ENCODE measurements at places on chromosomes 1 and 21.

- no peak overlapping the region for H3K27ac ChIP-seq
- no peak overlapping the region for H3K4me3 ChIP-seq
- H3K27me3 ChIP-seq = peaks cover 19% of the 10 kb centered on the region
Measured at GRCh38 chr1:199265319-199265718, 626.5 kb downstream of the PTPRC start.

- no peak overlapping the region for H3K27ac ChIP-seq
- no peak for DNase-seq
- H3K4me1 ChIP-seq = peaks cover 10% of the 10 kb centered on the region
- H3K27me3 ChIP-seq = no peaks in the 10 kb centered on the region
Measured at GRCh38 chr1:221698579-221699349, 43.1 kb downstream of the DUSP10 start.

DNA sequence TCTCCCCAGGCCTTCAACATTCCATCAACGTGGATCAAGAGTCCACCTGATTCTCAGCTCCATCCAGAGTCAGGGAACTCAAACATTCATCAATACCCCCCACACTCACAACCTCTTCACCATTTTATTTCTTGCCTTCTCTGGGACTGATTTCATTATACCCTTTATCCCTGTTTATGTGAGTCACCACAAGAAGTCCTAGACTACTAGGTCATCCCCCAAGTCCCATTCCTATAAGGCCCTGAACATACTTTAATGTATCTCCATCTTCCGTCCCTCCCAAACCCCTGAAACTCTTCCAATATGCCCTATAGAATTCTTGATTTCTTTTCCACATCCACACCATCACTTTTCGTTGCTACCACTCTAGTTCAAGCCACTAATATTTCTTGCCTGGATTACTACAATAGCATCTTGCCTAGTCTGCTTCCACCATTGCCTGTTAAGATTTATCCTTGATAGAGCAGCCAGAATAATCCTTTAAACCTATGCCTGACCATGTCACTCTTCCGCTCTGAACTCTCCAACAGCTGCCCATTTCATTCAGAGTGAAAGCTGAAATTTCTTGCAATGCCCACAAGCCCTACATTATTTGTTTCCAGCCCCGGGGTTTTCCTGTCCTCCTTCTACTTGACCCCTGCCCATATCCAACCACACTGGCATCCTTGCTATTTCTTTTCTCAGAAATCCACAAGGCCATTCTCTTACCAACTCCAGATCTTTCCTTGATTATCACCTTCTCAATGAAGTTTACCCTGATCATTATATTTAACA, 9.4 kb upstream of the SAMD13 start:
- H3K27me3 ChIP-seq = peaks cover 10% of the 10 kb centered on the region
- no peak overlapping the region for H3K27ac ChIP-seq
- no peak overlapping the region for H3K4me3 ChIP-seq
- no peaks in the 10 kb centered on the region for H3K4me1 ChIP-seq
- no peak for DNase-seq
- H3K36me3 ChIP-seq = no peaks in the 10 kb centered on the region

DNA sequence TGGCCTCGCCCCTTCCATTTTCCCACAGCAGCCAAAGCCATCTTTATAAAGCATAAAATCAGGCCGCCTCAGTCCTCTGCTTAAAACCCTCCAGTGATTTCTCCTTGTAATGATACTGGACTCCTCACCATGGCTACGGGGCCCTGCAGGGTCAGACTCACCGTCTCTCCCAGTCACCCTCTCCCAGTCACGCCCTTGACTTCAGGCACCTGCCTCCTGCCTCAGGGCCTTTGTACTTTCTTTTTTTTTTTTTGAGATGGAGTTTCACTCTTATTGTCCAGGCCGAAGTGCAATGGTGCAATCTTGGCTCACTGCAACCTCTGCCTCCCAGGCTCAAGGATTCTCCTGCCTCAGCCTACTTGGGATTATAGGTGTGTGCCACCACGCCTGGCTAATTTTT, 47.8 kb downstream of the PIK3CD start:
- H3K4me1 ChIP-seq = peaks cover 36% of the 10 kb centered on the region
- no peak overlapping the region for H3K4me3 ChIP-seq
- H3K27ac ChIP-seq = no peak overlapping the region
- DNase-seq = no peak
- peaks cover 78% of the 10 kb centered on the region for H3K36me3 ChIP-seq
- H3K27me3 ChIP-seq = no peaks in the 10 kb centered on the region

- no peak overlapping the region for H3K4me3 ChIP-seq
- no peak overlapping the region for H3K27ac ChIP-seq
- H3K4me1 ChIP-seq = peaks cover 11% of the 10 kb centered on the region
Measured at GRCh38 chr1:47181955-47182675, 7.7 kb downstream of the PDZK1IP1 start.

DNA sequence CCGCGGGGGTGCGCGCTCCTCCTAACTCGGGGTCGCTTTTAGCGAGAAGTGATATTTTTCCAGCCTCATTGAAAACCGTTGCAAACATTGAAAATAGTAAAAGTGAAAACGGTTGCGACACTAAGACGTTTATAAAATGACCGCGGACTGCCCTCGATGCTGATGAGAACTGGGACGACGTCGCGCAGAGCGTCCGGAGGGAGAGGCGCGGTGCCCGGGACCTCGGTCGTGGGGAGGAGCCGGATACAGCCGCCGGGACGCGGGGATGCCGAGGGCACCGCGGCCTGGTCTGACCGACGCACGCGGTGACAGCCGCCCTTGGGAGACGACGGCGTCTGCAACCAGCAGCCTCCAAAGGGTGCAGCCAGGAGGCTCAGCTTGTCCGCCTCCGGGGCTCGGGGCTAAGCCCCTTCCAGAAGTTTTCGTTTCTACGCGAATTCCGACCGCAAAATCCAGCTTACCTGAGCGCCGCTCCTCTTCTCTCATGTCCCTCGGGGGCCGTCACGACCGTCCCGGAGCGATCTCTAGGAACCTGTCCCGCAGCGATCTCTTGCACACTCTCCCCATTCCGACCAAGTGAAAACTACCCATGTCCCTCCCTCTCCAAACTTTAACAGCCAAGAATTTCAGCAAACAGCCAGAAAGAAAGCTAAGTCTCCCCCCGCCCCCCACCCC, 144.4 kb upstream of the ETS2 start:
- H3K36me3 ChIP-seq = no peaks in the 10 kb centered on the region
- peaks cover 6% of the 10 kb centered on the region for H3K4me1 ChIP-seq
- peak overlapping the region; percentile 61 for H3K4me3 ChIP-seq

DNA sequence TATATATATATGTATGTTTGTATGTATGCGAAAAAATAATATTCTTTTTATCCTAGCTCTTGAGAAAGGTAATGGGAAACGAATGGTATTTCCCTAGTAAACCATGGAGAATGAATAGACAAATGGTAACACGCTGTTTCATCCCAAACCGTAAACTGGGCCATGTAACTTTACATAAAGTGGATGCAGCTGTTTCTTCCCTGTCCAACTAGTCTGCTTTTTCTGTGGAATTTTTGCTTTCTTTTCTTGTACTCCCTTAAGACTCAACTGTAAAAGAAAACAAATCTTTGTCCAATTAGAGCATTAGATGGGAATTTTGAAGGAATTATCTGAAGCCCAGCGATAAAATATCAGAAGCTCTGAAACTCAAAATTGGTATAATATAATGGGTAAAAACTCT, 198.1 kb downstream of the NFIA start:
- no peak overlapping the region for H3K27ac ChIP-seq
- no peaks in the 10 kb centered on the region for H3K36me3 ChIP-seq

DNA sequence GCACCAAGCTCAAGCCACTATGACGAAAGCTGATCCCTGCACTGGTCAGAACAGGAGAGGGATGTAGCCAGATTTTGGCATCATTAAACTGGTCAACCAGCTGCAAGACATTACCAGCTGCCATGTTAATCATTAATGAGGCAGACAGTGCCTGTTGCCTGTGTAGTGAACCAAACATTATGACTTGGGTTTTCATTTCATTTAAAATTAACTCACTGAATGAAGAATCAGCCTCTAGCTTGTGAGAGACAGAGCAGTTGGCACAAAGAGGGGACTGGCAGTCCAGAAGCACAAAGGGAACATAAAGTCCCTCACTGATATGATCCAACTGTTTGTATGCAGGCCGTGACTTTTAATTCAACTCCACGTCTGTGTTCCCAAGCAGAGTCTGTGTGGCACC, 318.9 kb downstream of the SEC16B start:
- H3K27ac ChIP-seq = no peak overlapping the region
- DNase-seq = no peak
- no peaks in the 10 kb centered on the region for H3K4me1 ChIP-seq
- no peaks in the 10 kb centered on the region for H3K27me3 ChIP-seq
- no peaks in the 10 kb centered on the region for H3K36me3 ChIP-seq
- no peak overlapping the region for H3K4me3 ChIP-seq

- H3K36me3 ChIP-seq = no peaks in the 10 kb centered on the region
- no peak overlapping the region for H3K27ac ChIP-seq
- H3K4me3 ChIP-seq = no peak overlapping the region
- H3K27me3 ChIP-seq = no peaks in the 10 kb centered on the region
Measured at GRCh38 chr21:9753943-9754342, 767.4 kb upstream of the TPTE start.

- H3K4me3 ChIP-seq = no peak overlapping the region
- no peak overlapping the region for H3K27ac ChIP-seq
- H3K27me3 ChIP-seq = no peaks in the 10 kb centered on the region
- no peak for DNase-seq
Measured at GRCh38 chr1:61956784-61957183, 214.5 kb downstream of the PATJ start.

GRCh38 chr1:116508984-116509980, 61.5 kb downstream of the CD58 start:
- no peaks in the 10 kb centered on the region for H3K27me3 ChIP-seq
- H3K36me3 ChIP-seq = peaks cover 38% of the 10 kb centered on the region
- H3K27ac ChIP-seq = peak overlapping the region; percentile 96
- H3K4me1 ChIP-seq = peaks cover 75% of the 10 kb centered on the region
- peak overlapping the region; percentile 47 for H3K4me3 ChIP-seq
- DNase-seq = no peak

DNA sequence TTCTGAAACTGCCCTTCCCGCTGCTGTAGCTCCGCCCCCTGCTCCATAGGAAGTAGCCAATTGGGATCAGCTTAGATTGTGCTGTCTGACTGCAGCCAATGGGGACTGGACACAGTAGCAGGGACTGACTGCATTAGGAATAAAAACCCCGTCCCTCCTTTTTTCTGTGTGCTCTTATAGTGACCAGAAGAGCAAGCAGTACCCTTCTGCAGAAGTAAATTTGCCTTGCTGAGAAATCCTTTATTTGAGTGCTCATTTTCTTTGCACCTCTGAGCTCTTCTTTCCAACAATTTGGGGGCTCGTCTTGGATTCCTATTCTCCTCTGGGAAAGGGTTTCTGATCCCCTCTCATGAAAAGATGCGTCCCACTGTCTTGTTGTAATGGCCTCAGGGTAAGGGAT, 16.2 kb downstream of the OR2L13 start:
- no peaks in the 10 kb centered on the region for H3K36me3 ChIP-seq
- no peaks in the 10 kb centered on the region for H3K27me3 ChIP-seq
- H3K4me1 ChIP-seq = no peaks in the 10 kb centered on the region
- DNase-seq = no peak
- no peak overlapping the region for H3K4me3 ChIP-seq

DNA sequence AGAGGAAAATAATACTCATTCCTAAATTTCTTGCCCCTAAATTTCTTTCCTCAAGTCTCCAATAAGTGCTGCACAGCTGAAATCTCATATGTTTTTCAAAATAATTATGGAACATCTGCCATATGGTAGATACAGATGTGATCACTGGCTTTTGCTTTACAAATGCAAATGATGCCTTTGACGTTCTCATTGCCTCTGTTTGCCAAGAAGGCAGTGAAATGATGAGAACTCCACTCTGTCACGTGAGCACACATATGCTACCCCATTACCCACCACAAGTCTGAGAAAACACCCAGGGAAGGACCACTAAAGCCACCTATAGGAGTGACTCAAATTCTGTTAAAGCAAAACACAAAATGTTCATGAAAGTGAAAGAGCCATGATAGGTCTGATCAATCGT, 43.9 kb downstream of the DSCAM start:
- no peaks in the 10 kb centered on the region for H3K27me3 ChIP-seq
- no peak overlapping the region for H3K27ac ChIP-seq
- H3K36me3 ChIP-seq = no peaks in the 10 kb centered on the region
- H3K4me3 ChIP-seq = no peak overlapping the region
- H3K4me1 ChIP-seq = no peaks in the 10 kb centered on the region

- H3K36me3 ChIP-seq = no peaks in the 10 kb centered on the region
- no peaks in the 10 kb centered on the region for H3K27me3 ChIP-seq
- peaks cover 23% of the 10 kb centered on the region for H3K4me1 ChIP-seq
- no peak overlapping the region for H3K27ac ChIP-seq
Measured at GRCh38 chr1:224459966-224460365, 25.4 kb upstream of the WDR26 start.

- no peaks in the 10 kb centered on the region for H3K4me1 ChIP-seq
- H3K27me3 ChIP-seq = peaks cover 2% of the 10 kb centered on the region
- DNase-seq = no peak
- no peak overlapping the region for H3K4me3 ChIP-seq
- no peak overlapping the region for H3K27ac ChIP-seq
Measured at GRCh38 chr1:29753771-29754572, 517.6 kb downstream of the PTPRU start.

DNA sequence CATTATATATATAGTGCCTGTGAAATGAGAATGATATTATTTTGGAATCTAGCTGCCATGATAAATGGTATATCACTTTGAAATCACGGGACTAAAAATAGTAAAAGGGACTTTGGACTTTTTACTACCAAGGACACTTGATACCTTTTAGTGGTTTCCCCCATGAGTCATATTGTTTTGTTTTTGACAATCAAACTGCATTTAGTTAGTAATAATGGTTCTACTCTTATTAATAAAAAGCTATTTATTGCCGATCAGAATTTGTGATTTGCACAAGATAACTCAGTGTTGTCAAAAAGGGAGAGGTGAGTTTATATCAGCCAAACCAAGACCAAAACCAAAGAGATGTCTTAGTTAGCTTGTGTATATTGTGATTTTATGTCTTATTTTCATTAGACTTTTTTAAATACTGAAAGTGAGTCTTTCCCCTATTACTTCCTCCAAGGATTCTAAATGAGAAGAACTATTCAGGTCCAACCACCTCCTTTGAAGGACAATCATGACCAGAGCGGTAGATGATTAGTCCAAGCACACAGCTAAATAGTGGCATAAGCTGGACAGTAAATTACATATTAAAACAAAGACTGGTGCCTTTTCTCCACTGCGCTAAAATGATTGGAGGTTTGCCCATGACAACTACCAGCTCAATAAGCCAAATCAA, 281.7 kb upstream of the ESRRG start:
- no peak overlapping the region for H3K27ac ChIP-seq
- no peaks in the 10 kb centered on the region for H3K27me3 ChIP-seq
- DNase-seq = no peak
- no peaks in the 10 kb centered on the region for H3K36me3 ChIP-seq

GRCh38 chr1:83813576-83813975, 185.4 kb downstream of the TTLL7 start:
- no peak overlapping the region for H3K4me3 ChIP-seq
- no peaks in the 10 kb centered on the region for H3K27me3 ChIP-seq
- no peak overlapping the region for H3K27ac ChIP-seq
- DNase-seq = no peak

DNA sequence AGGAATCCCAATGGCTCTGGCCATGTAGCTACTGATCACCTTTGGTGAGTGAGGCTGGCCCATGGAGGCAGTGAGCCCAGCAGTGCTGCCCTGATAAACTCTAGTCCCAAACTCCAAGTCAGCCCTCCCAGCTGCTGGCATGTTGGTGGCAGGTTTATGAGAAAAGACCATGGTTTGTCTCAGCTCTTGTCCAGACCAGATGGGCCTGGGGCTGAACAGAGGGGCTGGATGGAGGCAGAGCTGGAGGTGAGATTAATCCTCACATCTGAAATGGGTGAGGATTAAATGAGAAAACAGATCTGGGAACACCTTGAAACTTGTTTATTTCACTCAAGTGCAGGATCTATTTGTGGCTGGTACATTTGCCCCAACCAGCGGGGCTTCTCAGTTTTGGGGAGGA, 3.2 kb downstream of the TMEM269 start:
- H3K36me3 ChIP-seq = peaks cover 9% of the 10 kb centered on the region
- H3K4me3 ChIP-seq = no peak overlapping the region
- DNase-seq = no peak
- peaks cover 11% of the 10 kb centered on the region for H3K4me1 ChIP-seq

Measured in activated T-helper 2 cell treated with anti-CD3 and anti-CD28 coated beads, Interferon-gamma antibody, Interleukin-2, Interleukin-4, amounts not matched to agents 10 μg/mL and 5 μg/mL and 100 μg/mL, durations not matched to agents 14 hours and 24 hours and 36 hours (primary cell).